ENCODE measurements at places on chromosomes 13 and 19.

DNA sequence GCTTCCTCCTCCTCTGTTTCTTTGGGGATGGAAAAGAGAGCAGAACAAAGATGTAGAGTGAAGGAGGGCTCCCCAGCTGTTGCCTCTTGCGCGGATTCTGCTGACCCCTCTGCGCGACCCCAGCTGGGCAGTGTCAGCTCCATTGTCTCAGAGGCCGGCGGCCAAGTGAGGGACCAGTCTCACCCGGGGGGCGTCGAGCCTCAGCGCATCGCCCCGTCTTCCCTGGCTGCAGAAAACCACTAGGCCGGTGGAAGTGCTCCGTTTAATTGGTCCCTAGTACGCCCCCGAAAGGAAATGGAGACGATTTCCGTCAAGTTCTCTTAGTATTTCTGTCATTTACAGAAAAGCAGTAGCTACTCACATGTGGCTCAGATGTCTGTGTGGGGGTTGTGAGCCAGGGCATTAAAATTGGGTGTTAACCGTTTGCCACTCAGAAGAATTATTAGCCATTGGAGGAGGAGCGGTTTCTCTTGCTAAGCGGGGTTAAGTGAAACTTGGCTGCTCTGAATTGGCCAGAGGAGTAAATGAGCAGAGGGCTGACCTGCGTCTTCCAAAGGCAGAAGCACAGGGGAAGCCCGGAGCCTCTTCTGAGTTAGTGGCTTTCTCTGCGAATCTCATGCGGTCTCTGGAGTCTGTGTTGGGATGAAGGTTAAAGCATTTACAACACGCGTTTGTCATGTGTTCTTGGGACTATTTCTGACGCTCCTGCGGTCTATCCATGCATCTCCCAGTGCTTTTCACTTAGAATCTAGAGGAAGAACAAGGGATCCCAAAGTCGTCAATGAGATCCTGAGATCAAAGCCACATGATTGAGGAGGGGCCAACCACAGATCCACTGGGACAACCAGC, 132.8 kb upstream of the MYO16 start:
- DNase-seq: peak; percentile 34

DNA sequence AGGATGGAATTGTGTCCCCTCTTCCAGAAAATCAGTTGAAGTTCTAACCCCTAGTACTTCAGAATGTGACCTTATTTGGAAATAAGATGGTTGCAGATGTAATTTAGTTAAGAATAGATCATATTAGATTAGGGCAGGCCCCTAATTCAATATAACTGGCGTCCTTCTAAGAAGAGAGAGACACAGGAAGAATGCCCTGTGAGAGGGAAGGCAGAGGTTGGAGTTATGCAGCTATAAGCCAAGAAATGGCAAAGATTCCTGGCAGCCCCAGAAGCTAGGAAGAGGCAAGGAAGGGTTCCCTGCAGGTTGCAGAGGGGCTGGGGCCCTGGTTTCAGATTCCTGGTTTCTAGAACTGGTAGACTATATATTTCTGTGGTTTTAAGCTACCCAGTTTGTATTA, 30.0 kb downstream of the HS6ST3 start:
- DNase-seq: no peak

- no peak for DNase-seq
Measured at GRCh38 chr13:51618626-51619025, 34.4 kb downstream of the WDFY2 start.

GRCh38 chr13:95226932-95227695, 74.1 kb downstream of the ABCC4 start:
- DNase-seq: no peak

DNA sequence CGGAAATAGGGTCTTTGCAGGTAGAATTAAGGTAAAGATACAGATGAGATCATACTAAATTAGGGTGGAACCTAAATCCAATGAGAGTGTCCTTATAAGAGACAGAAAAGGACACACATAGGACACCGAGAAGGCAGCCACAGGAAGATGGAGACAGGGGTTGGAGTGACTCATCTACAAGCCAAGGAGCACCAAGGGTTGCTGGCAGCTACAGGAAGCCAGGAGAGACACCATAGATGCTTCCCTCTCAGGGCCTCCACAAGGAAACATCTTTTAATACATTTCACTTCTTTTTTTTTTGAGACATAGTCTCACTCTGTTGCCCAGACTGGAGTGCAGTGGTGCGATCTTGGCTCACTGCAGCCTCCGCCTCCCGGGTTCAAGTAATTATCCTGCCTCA, 10.1 kb downstream of the TMEM143 start:
- DNase-seq: peak; percentile 36

DNA sequence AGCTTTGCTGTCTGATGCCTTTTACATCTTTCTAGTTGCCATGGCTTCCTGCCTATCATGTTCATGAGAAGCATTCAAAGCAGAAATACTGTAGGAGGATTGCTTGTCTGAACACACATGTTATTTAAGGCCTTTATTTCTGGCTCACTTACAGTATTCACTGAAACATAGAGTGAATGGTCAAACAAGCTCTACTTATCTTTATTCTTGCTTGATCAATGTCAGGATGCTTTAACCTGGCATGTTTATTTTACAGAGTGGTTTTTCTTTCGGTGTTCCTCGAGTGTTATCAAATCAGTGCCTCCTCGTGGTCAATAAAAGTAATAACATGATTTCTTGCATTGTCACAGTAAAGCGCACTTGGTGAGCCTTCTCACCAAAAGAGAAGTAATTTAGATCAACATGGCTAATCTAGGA, 73.5 kb upstream of the PCDH17 start:
- no peak for DNase-seq

DNA sequence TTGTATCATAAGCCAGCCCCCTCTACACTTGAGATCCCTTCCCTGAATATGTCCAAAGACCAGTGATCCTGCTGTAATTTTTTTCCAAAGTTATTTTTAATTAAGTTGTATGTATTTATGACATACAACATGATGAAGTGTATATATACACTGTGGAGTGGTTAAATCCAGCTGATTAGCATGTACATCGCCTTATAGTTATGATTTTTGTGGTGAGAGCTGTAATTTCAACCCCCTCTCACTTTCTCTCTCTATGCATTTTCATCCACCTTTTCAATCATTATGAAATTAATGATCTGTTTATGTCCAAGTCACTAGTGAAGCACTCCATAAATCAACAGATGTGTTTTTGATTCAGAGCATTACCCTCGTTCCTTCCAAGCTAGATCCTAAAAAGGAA, 85.3 kb downstream of the KCTD12 start:
- no peak for DNase-seq

- DNase-seq: no peak
Measured at GRCh38 chr13:52103386-52103785, 25.5 kb downstream of the NEK5 start.

DNA sequence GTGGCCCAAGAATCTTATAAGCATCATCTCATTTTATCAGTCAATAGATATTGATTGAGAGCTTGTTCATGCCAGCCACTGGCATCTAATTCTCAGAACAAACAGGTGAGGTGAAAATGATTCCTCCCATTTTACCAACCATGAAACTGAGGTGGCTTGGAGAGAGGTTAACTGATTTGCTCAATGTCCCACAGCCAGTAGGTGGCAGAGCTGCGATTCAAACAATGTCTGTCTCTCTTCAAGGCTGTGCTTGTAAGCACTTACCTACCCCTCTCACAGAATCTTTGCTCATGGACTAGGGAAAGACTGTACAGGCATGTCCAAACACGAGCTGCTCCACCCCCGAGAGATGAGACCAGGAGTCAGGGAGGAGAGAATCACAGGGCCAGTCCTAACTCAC, 21.5 kb upstream of the GSX1 start:
- no peak for DNase-seq
